ENCODE measurements at places on chromosomes 3 and 15.

GRCh38 chr15:26682598-26683164 lies 90.2 kb downstream of the GABRB3 start:
- DNase-seq, result no peak

GRCh38 chr15:101088788-101089578 lies 162.9 kb downstream of the CHSY1 start:
- DNase-seq, result peak; percentile 95

DNA sequence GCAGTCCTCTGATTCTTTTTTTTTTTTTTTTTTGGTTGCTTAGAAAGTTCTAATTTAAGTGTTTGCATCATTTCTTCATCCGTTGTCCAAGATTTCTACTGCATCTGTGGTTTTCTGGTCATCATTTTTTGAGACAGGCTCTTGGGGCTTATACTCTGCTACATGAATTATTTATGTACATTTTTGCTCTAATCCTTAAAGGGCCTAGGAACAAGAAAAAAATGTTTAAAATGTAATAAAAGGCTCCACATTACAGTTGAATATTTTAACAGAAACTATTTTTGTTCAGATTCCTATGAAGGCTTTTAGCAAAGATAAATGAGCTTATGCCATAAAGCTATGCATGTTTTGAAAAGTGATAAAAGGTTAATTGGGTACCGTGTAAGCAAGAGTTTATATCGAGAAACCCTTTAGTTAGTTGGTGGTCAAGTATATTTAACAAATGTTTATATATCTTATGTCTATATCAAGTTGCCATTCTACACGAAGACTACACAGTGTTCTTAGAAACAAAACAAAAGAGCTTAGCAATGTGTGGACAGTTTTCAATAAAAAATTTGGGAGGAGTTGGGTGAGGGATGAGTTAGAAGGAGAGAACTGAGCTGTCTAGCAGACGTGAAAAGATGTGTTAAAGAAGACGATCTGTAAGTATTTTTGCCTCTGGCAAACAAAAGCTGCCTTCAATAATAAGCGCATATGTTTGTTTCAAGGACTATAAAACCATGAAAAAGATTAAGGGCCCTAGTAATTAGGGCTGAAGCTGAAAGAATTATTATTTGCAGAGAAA lies 563.6 kb upstream of the NAALADL2 start:
- DNase-seq, result no peak

DNA sequence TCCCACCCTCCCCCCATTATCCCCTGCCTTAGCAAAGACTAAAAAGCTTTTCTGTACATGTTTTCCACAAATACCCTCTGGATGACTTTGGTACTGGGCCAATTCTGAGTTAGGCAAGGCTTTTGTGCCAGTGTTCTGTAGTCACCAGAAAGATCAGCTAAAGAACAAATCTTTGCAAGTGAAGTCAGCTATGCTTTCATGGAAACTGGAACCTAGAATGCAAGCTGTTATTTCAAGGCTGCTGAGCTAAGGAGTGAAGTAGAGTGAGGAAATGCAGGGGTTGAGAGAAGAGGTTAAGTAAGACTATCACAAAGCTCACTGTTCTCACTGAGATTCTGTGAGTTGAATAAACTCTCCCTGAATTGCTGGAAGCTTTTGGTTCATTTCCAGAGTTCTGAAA lies 107.8 kb upstream of the CNTN3 start:
- DNase-seq, result no peak

DNA sequence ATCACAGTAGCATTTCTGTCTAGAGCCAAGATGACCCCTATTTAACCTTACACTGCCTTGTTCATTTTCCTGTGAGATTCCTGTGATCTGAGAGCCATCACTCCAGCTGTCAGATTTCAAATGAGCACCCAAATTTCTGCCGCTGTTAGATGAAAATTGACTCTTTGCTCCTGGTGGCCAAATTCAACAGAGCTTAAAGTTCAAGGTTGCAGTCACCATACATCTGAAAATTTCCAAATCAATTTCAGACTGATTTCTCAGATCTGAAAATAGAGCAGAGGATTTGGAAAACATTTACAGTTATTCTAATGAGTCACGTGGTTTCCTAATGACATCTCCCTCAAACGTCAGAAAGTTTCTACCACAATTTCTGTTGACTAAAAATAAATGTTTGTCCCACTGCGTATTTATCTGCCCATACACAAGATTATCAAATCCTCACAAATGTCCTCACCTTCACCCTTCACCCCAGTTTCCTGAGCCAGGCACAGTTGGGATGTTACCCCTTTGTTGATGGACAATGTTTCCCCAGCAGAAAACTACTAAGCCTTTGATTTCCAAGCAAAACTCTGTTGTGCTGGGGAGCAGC lies 16.4 kb downstream of the HDC start:
- DNase-seq, result no peak

- DNase-seq, result no peak
Observed at GRCh38 chr3:108137460-108137814, 46.6 kb upstream of the CD47 start.

DNA sequence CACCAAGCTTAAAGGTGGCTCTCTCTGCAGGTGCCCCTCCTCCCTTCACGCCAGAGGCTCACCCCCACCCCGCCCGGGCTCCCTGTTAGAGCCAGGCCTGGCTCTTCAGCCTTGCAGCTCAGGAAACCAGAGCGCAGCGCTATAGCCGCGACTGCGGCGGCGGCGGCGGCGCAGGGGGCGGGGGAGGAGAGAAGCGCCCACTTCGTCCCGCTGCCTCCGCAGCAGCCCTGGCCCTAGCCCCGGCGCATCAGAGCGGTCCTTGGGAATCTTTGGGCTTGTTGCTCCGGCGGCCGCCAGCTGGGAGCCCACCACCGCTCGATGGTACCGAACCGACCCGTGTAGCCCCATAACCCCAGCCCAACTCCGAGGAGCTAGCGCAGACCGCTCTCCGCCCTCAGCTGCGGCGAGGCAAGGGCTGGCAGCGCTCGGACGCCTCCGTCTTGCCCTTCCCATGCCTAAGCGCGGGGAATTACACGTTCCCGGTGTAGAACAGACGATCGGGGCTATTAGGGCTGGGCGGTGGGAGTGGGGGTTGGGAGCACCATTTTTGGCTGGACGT lies 1.2 kb downstream of the RASGRF1 start:
- peak; percentile 71 for DNase-seq

DNA sequence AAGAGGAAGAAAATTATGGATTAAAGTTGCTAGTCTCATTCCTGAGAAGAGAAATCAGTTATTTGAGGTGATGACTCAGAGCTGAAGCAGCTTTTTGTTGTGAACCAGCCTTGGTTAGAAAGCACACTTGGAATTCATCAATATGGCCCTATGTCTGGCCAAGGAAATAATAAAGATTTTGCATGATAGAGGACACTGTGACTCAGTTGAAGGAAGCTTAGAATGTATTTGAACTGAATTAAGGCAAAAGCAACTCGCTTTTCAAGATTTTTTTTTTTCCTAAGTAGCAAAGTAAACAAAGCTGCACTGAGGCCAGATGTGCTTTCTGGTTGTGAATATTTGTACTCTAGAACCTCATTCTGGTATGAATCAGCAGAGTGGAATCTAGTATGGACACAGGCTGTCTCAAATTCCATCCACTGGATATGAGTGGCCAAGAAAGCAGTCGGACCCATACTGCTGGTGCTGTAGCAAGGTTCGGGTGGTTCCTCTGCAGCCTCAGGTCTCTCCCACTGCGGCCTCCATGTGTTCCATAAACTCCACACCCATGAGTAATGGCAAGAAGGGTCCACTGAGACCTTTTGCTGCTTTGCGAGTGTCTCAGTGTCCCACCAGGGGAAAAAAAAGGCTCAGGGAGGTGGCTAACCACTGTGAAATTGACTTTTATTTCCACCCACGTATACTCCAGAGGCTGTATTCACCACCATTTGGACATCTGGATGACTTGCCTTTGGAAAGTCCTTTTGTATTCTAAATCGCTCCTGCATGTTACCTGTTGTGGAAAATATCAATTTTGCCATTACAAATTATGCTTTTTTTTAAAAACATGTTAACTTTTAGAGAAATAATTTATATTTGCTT lies 53.1 kb downstream of the TGFBR2 start:
- no peak for DNase-seq
